Vagina (tissue), 2 donors: ENCODE measurements at places on chromosomes 4 and X.

- DNase-seq: no peak
These were observed 6.2 kb downstream of the RTL5 start for GRCh38 chrX:72125331-72126047.

- no peak for DNase-seq
These were observed 1.3 kb downstream of the TMEM47 start for GRCh38 chrX:34655501-34656455.

GRCh38 chrX:2316534-2316933, 184.2 kb downstream of the DHRSX start:
- no peak for DNase-seq

- no peak for DNase-seq
These were observed 519 bp downstream of the SLC25A4 start for GRCh38 chr4:185143601-185143969.

- no peak for DNase-seq
These were observed 118.8 kb downstream of the GABRA2 start for GRCh38 chr4:46270986-46271596.

- DNase-seq: no peak
These were observed 28.3 kb downstream of the SEPTIN11 start for GRCh38 chr4:76977736-76978350.

GRCh38 chr4:139558235-139559088, 2.4 kb upstream of the SETD7 start:
- DNase-seq: no peak

DNA sequence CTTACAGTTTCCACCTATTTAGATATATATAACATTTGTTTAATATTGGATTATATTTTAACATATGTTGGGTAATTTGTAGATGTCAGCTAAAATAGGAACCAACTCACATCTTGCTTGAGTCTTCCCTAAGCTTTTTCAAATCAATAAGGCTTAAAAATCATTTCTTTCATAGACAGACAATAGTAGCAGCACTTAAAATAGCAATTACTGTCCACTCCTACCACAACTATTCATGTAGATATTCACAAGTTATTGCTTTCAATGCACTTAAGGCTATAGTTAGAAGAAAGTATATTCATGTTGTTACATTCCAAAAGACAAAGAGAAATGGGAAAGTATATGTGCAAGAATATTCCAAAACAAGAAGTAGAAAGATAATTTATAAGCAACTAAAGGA, 71.2 kb downstream of the YIPF7 start:
- no peak for DNase-seq

GRCh38 chr4:177879851-177880250, 437.6 kb upstream of the AGA start:
- no peak for DNase-seq

DNA sequence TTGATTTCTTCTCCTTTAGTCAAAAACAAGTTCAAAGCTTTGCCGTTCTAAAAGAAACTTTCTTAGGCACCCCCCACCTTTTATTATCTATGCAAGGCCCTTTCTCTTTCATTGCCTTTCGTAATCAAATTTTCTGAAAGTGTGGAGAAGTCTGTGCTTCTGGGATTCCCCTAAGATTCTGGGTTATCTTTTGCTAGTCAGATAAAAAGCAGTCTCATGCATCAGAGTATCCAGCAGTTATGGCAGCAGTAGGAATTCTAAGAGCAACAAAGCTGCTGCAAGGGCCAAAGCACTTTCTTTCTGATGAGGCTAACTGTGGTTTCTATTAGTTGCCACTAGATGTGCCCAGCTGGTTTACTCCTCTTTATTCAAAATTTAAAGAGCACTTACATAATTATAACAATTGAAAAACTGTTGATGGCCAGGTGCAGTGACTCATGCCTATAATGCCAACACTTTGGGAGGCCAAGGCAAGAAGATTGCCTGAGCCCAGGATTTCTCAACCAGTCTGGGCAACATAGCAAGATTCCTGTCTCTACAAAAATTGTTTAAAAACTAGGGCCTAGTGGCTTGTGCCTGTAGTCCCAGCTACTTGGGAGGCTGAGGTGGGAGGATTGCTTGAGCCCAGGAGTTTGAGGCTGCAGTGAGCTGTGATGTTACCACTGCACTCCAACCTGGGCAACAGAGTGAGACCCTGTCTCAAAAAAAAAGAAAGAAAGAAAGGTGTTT, 296.2 kb downstream of the PAPSS1 start:
- DNase-seq: no peak

DNA sequence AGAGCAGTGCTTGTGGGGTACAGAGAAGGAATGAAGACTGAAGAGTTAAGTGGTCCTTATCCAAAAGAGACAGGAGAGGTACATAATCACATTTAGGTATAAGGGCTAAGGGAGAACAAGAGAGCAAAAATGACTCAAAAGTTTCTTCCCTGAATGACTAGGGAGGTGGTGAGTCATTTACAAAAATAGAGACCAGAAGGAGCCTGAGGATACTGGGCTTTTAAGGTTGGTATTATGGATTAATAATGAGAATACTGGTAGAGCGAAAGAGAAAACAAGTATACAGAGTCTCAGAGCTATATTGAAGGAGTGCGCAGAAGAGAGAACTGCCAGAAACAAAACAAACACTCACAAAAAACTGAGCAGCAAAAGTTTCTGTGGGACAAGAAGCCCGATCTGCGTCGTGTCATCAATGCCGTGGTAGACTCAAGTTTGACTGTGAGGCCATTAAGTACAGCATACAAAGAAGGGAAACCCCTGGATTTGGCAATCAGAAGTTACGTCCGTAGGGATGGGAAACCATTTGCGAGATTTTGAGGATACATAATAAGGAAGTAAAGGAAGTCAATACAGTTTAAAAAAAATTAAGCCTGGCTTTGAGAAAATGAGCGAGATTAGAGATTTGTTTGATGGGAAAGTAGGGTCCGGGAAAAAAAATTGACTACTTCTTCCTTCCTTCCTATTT, 129.1 kb upstream of the STIM2 start:
- no peak for DNase-seq

DNA sequence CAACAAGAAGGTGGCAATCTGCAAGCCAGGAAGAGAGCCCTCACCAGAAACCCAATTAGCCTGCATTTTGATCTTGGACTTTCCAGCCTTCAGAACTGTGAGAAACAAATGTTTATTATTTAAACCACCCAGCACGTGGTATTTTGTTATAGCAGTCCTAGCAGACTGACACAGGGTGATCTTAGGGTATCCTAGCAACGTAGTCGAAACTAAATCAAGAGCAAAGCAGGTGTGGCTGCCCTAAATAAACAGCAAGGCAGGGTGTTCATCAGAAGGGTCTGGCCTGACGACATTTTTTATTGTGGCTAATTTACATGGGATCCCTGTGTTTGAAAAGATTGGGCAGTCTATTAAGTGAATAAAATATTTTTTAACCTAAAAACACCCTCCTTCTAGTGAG, 198.8 kb downstream of the VEGFC start:
- DNase-seq: no peak

DNA sequence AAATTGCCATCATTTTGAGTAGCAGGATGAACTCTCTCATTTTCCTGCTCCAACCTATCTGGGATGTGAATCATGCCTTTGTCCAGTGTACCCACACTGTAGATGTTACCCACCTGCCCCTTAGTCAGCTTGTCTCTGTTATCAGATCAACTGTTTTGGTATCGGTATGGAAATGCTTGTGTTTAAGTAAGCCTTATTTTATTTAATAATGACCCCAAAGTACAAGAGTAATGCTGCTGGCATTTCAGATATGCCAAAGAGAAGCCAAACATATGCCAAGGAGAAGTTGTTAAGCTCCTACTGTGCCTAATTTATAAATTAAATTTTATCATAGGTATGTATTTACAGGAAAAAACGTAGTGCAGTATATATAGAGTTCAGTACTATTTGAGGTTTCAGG, 18.6 kb upstream of the RAP1GDS1 start:
- DNase-seq: no peak
